ENCODE measurements at places on chromosomes 2 and 18.

DNA sequence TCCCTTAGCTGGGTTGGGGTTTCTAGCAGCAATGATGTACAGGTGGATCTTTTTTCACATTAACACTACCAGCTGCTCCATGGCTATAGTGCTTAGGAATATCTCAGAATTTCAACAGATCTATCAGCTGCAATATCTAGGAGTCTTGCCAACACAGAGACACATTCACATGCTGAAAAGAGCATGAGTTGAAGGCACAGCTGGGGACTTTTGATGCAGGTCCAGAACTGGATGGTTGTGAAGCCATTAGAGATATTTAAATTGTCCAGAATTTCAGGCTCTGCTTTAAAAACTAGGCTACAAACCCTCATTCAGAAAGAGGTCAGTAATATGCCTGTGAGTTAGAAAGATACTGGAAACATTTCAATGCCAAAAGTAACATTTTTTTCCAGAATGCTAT lies 122.2 kb upstream of the CCDC195 start:
- no peak for DNase-seq

DNA sequence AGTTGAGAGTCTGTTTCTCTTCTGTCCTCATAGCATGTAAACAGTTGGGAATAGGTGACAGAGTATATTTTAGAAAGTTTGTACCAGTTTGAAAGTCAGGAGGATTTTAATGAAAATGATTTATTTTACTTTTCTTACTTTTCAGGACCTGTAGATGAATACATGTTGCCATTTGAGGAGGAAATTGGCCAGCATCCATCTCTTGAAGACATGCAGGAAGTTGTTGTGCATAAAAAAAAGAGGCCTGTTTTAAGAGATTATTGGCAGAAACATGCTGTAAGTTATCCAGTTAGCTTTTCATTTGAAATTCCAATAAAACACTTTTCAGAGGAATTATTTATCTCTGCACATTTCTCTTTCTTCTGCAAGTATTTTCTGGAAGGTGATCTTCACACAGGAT lies 81.1 kb downstream of the ACVR2A start:
- no peak for DNase-seq

GRCh38 chr2:70388813-70389212 lies 86.9 kb upstream of the FAM136A start:
- DNase-seq: no peak

DNA sequence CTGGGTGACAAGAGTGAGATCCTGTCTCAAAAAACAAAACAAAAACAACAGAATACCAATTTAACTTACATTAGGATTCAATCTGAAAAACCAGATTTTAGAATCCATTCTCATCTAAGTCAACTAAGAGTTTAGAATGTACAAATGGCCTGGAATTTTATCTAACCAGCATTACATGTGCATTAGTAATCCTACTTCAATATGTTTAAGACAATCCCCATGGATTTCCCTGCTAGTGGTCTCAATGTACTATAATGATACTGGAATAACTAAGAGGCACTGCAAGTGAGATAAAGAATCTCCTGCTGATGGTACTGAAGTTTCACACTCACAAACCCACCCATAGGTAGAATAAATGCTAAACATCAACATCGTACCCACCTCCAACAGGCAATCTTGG lies 53.9 kb upstream of the DNER start:
- no peak for DNase-seq

- DNase-seq: no peak
Observed at GRCh38 chr2:7646661-7647060, 729.4 kb downstream of the RNF144A start.

DNA sequence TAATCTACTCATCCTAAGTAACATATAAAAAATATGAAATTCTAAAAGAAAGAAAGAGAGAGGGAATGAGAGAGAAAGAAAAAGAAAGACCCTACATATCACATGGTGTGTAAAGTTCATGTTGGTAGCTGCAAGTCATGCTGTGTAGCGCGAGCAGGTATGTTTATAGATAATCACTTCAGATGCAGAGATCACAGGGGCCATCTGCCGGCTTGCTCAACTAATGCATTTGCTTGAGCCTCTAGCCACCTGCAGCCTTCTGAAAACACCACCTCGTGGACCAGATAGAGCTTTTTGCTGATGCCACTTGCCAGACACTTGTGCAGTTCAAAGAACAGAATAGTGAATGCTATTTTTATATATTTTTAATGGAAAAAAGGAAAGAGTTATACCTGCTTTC lies 37.6 kb downstream of the CDH7 start:
- peak; percentile 4 for DNase-seq

GRCh38 chr2:239062743-239063142 lies 214.9 kb downstream of the TWIST2 start:
- DNase-seq: no peak

- no peak for DNase-seq
Observed at GRCh38 chr2:179744401-179744800, 117.0 kb downstream of the ZNF385B start.

DNA sequence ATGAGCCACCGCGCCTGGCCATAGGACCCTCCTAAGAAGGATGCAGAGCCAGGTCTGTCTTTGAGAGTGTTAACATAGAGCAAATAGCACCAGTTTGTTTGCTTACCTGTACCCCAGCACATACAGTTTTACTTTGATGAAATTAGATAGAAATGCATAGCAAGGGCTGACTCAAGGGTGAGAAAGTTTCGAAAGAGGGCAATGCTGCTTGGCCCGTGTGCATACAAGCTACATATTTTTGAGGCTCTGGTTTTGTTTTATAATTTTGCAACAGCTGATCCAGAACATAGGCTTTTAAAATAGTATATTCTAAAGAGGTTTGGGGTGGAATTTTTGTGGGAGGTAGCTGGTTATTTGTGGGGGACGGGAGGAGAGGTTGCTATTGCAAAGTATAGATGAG lies 151.7 kb downstream of the MCFD2 start:
- no peak for DNase-seq

DNA sequence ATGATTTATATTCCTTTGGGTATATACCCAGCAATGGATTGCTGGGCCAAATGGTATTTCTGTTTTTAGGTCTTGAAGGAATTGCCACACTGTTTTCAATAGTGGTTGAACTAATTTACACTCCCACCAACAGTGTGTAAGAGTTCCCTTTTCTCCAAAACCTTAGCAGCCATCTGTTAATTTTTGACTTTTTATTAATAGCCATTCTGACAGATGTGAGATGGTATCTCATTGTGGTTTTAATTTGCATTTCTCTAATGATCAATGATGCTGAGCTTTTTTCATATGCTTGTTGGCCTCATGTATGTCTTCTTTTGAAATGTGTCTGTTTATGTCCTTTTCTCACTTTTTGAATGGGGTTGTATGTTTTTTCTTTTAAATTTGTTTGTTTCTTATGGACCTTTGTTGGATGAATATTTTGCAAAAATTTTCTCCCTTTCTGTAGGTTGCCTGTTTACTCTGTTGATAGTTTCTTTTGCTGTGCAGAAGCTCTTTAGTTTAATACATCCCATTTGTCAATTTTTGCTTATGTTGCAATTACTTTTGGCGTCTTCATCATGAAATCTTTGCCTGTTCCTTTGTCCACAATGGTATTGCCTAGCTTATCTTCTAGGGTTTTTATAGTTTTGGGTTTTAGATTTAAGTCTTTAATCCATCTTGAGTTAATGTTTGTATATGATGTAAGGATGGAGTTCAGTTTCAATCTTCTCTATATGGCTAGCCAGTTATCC lies 119.7 kb upstream of the XIRP2 start:
- no peak for DNase-seq

GRCh38 chr2:38603402-38604290 lies 918 bp upstream of the HNRNPLL start:
- peak; percentile 77 for DNase-seq

DNA sequence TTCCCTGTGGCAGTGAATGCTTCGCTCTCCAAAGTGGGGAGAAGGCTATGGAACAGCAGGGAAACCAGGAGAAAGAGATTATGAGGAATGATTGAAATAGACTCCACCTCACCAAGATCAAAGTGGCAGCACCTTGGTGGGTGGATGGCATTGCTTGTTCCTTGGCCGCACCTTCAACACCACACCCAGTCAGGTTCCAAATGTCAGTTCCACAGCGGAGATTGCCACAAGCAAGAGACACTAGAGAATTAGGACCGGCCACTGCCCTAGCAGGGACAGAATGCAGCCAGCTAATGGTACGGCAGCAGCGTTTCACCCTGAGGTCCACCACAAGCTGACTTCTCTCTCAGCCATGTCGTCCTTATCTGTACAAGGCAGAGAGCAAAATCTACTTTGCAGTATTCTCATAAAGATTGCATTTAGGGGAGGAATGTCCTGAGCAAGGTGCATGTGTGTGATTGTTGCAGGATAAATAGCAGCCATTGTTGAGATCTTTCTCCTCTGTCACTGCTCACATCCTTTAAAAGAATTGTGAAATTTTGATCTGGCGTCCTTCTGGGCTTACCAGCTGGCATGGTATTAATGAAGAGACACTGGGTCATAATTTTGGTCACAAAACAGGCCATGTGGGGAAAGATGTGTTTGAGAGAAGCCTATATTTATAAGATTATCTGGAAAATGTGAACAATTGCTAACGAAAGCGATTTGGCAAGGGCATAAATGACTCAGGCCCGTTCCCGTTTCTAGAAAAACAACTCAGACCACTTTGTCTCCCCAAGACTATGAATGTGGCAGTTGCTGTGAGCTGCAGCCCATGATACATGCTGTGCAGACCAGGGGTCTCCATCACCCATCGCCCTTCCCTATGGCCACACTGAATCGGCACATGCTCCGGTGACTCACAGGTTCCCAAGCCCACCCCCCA lies 228.6 kb upstream of the ID2 start:
- no peak for DNase-seq

DNA sequence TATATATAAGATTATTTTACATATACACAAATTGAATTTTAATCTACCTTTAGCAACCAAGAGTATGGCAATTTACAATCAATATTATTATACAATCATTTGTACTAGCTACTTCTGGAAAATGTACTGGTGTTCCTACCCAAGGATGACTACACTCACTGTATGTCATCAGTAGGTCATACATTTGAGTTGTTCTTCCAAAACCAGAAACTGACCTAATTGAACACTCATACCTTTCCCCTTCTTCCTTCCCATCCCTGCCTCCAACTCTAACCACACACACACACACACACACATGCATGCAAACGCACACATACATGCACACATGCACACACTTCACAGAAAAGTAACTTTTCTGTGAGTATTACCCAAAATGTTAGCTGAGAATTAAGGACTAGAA lies 8.2 kb upstream of the ERCC3 start:
- DNase-seq: no peak

DNA sequence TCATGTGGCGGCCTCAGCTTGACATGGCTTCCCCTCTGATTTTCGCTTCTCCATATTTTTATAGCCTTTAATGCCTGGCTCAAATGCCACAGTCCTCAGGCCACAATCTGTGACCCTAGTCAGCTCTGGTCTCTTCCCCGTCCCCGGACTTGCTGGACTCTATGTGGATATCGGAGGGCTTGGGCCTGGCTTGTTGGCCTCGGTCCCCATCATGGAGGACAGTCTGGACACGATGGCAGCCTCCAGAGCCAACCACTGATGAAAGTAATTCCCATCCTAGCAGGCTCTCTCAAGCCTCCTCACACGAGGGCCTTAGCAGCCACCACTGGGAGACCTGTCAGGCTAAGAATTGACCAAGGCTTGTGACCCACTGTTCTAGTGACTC lies 61.6 kb downstream of the LPIN1 start:
- DNase-seq: no peak

GRCh38 chr2:159635006-159635789 lies 18.9 kb upstream of the BAZ2B start:
- DNase-seq: no peak

- no peak for DNase-seq
Observed at GRCh38 chr2:74052732-74053710, 68.3 kb downstream of the TET3 start.

- DNase-seq: no peak
Observed at GRCh38 chr2:226589043-226589442, 210.6 kb downstream of the IRS1 start.

DNA sequence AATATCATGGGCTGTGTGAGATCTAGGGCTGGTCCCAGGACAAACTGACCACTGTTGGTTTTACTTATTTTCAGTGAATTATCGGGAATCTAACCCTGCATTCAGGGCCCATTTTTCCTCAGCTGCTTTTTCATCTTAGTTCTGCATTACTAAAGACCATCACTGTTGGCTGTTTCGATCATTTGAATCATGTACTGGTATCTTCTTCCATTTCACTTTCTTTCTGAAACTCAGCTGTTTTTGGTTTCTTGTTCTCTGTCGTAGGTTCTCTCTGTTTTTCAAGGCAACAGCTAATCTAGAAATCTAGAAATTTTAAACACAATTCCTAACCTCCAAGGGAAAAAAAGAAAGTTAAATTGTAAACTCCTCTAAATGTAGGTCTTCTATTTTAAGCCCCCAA lies 159.9 kb upstream of the SESTD1 start:
- DNase-seq: no peak

DNA sequence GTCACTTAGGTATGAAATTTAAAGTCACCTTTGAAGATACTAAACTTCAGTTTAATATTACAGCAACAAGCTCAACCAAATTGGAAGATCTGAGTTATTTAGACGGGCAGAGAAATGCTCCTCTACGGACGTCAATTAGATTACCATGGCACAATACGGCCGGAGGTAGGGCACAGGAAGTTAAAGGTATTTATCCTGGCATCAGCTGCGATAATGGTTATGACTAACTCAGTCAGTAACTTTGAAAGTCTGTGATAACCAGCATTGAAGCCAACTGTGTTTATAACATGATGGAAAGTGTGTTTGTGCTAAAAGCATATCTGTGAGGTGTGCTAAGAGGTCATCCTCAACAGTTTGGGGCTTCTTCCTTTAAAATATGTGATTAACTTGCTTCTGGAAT lies 117.3 kb downstream of the WDSUB1 start:
- DNase-seq: no peak

GRCh38 chr2:11758647-11759046 lies 12.2 kb downstream of the LPIN1 start:
- no peak for DNase-seq

DNA sequence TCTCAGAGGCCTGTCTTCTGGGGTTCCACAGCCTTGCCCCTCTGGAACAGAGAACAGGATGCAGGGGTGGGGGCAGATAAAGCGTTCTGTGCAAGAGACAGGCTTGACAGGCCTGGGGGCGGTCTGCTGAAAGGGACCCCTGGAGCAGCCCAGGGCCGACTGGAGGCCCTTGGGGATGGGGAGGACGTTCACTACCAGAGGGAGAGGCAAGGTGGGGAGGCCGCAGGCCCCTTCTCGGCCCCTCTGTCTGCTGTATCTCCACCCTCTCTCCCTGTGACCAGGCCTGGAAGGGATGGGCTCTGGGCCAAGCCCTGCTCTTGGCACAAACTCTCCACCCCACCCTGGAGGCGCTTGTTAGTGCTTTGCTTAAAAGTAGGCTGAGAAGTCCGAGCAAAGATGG lies 27.3 kb upstream of the INHBB start:
- no peak for DNase-seq

- DNase-seq: no peak
Observed at GRCh38 chr2:218031261-218031660, 28.5 kb upstream of the TNS1 start.
